Ureter (tissue), 1 donor: ENCODE measurements at places on chromosomes 12 and 14. TPM values are rescaled to one million over a fixed set of nuclear protein-coding genes. Genes with fewer than 3 reads are reported as not detected.

Gene TNS2
- 198 TPM for total RNA-seq

GRCh38 chr14:98578204-98578603 is 693.8 kb downstream of the BCL11B start:
- no peak for DNase-seq

- no peak for DNase-seq
Measured at GRCh38 chr12:12822886-12823285, 9.7 kb downstream of the DDX47 start.

DNA sequence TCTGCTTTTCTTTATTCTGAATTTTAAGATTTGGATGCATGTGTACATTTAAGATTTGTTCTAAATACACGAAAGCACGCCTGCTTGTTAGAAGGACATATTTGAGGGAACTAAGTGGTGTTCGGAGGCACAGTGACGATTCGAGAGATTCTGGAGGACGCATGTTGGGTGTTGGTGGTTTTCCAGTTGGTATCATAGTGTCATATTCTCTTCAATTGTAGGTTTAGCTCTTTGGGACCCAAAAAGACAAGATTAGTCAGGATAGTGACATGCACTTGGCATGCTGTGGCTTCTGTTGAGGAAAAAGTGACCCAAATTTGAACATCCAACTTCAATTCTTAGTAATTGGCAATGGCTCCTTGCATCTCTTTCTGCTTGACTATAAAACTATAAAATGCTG is 30.1 kb downstream of the PRKCH start:
- no peak for DNase-seq

DNA sequence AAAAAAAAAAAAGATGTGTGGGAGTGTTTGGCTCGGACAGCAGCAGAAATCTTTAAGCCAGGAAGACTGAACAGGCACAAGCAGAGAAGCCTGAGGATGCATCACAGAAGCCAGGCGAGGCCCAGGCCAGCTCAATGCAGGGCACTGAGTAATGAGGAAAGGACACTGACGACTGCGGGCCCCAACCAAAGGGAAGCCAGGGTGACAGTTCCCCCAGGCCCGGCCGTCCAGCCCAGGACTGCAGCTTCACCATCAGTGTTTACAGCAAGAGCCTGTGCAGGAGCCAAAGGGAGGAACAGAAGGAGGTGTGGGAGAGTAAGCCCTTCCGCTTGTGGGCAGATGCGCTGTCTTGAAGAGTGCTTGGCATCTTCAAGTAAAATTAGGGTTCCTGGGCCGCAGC is 205.3 kb upstream of the SFSWAP start:
- DNase-seq = no peak

Gene TNFAIP2
- 720 TPM for total RNA-seq

DNA sequence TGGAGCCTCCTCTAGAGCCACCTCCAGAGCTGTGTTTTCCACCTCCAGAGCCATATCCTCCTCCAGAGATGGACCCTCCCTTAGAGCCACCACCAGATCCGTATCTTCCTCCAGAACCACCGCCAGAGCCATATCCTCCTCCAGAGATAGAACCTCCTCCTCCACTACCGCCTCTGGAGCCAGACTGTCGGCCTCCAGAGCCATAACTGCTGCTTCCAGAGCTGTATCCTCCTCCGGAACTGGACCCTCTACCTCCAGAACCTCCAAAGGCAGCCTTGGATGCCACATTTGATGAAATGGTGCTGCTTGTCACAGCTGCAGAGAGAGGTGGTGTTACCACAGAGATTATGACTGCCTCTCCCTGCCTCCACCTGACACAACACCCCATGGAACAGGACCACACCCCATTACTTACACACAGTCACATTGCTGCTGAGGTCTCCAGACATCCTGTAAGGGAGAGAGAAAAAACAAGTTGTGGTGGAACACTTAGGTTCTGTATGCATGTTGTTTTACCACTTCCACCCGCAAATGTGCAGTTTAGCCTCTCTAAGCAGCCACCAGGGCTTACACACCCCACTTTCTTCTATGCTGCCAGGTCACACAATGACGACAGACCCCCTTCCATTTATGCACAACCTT is 6.8 kb downstream of the KRT2 start:
- DNase-seq = no peak

Gene ESYT1
- total RNA-seq = 131 TPM
